ENCODE measurements at places on chromosomes 7 and 10.

DNA sequence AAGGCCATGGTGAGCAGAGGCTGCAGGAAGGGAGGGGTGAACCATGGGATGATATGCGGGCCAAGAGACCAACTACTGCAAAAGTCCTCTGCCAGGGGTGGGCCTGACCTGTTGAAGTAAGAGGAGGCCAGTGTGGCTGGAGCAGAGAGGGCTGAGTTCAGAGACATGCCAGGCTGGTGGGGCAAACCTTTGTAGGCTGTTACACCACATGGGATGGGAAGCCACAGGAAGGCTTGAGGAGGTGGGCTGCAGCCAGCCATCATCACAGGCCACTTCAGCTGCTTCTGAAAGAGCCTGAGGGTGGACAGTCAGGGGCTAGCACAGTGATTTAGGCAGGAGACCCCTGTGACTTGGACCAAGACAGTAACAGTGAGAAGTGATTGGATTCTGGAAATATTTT is 20.3 kb downstream of the CXCL12 start:
- DNase-seq, result no peak

DNA sequence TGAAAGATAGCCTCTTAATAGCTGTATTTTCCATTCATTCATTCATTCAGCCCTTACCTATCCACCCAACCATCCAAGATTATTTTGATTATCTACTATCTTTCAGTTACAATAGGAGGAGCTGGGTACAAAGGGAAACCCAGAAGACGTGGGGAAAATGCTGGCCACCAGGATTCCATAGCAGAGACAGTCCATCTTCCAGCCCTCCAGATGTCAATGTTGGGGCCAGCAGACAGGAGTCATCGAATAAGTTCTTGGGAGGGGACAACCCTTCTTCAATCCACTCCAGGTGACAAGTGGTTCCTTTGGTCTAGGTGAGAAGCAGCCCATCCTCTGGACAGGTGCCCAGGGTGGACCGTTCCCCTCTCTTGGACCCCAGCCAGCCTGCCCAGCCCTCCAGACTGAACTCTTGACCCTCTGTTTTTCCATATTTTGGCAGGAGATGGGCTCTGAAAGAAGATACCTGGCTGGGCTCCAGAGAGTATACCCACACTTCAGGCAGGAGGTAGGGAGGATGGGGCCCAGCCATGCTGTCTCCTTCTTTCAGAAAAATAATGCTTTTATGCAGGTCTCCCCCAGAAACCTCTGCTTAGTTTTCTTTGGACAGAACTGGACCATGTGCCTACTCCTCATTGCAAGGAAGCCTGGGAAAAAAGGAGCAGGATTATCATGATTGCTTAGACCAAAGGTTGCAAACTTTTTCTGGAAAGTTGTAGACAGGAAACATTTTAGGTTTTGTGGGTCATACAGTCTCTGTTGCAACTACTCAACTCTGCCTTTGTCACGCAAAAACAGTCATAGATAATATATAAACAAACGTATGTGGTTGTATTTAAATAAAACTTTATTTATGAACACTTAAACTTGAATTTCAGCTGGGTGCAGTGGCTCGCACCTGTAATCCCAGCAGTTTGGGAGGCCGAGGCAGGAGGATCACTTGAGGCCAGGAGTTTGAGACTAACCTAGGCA is 95.5 kb upstream of the SMNDC1 start:
- no peak for DNase-seq

- DNase-seq, result no peak
These were observed 75.7 kb downstream of the IGF2BP3 start for GRCh38 chr7:23394488-23395171.

- DNase-seq, result no peak
These were observed 171.7 kb downstream of the LSM5 start for GRCh38 chr7:32318300-32319011.

GRCh38 chr10:133528845-133529575 is 1.8 kb downstream of the CYP2E1 start:
- DNase-seq, result no peak

- DNase-seq, result no peak
These were observed 71.0 kb downstream of the SH2D4B start for GRCh38 chr10:80608706-80609105.

DNA sequence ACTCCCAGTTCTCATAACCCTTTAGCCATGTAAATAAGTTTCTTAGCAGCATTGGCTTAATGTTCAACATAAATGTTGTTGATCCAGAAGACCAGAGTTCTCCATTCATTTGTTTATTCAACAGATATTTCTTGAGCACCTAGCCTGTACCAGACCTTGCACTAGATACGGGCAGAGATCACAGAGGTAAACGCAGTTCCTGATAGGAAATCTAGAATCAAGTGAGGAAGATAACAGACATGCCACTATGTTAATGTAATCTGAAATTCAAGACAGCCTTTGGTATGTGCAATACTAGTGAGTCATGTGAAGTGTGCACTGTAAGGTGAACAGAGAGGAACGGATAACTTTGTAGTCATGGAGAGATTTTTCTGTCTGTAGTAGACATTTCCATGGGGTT is 3.0 kb downstream of the BUB3 start:
- no peak for DNase-seq

DNA sequence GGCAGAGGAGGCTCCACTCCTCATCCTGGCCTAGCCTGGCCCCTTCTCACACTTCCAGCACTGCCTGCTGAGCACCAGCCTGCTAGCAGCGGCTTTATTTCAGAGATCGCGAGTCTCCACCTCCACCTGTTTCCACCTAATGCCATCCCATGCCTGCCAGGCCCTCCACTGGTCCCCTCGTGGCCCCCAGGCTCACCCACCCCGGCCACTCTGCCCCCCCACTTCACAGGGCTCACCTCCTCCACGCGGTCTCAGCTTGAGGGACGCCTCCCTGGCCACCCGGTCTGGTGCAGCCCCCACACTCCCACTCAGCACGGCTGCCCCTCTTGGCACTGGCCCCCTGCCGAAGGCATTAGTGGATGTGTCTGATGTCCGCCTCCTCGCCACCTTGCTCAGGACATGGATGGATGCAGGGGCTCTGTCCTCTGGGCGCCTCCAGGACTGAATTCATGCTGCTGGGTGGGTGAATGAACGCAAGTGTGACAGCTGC is 3.8 kb upstream of the NKX6-2 start:
- no peak for DNase-seq

DNA sequence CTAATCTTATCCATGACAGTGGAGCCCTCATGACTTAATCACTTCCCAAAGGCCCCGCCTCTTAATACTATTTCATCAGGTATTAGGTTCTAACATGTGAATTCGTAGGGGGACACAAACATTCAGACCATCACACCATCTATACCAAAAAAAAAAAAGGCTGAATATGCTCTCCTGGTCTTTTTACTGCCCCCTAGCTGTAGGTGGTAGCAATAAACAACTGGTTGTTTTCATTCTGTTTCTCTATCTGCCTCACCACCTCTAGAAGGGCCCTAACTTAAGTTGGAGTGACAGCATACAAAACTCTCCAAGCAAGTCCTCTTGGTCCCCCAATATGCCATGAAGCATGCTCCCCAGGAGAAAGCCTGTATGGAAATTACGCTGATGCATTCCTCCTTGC is 94.1 kb downstream of the GRM8 start:
- no peak for DNase-seq

GRCh38 chr10:53536322-53536721 is 763.7 kb upstream of the MBL2 start:
- DNase-seq, result no peak

GRCh38 chr10:74983383-74983782 is 128.1 kb upstream of the SAMD8 start:
- DNase-seq, result no peak

- DNase-seq, result no peak
These were observed 6.2 kb upstream of the PIK3CG start for GRCh38 chr7:106858618-106859532.

DNA sequence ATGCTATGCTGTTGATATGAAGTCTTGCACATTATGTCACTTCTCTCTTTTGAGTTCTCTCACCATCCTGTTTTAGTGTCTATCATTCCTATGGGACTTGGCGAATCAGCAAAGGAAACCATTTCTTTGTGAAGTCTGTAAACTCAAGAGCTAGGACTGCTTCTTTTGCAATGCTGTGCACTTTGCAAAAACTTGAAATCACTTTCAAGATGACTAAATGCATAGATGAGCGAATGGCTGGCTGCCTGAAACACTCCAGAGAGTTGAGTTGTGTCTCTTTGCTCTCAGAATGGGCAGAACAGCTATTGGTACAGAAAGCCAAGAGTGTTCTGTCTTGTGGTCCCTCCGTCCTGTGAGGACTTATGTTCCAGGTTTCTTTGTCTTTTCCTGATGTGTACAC is 18.3 kb upstream of the ELMO1 start:
- DNase-seq, result no peak

DNA sequence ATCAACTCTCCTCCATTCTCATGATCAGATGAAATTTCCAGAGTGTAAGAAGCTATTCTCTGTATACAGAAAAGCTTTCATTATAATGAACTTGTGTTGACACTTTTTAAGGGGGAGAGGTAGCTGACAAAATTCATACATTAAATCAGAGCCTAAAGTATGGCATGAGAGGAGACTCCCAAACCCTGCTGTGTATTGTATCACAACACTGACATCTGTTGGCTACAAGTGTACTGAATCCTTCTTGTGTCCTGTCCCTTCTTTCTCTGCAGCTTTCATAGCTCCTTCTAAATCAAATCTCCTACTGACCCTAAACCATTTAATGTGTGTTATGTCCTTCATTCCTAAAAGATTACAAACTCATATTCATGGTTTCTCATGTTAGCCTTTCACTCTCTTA is 70.9 kb downstream of the GCC1 start:
- DNase-seq, result peak; percentile 10

- no peak for DNase-seq
These were observed 252.2 kb upstream of the PLXNA4 start for GRCh38 chr7:132828502-132828901.

GRCh38 chr10:43676331-43676730 is 27.6 kb upstream of the ZNF32 start:
- no peak for DNase-seq

DNA sequence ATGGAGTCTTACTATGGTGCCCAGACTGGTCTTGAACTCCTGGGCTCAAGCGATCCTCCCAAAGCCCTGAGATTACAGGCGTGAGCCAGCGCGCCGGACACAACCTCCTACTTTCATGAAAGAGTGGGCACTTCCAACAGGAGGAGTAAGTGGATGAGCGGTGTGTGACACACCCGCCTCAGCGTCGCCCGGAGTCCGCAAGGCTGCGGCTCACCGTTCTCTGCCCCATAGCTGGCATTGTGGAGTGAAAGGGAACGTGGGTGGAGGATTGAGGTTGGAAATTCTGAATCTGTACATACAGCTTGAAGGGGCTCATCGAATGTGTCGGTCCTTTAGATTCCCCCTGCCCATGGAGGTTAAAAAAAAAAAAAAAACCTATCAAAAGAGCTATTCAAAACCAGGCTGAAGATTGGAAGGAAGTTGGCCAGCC is 524 bp upstream of the PRXL2A start:
- DNase-seq, result no peak

DNA sequence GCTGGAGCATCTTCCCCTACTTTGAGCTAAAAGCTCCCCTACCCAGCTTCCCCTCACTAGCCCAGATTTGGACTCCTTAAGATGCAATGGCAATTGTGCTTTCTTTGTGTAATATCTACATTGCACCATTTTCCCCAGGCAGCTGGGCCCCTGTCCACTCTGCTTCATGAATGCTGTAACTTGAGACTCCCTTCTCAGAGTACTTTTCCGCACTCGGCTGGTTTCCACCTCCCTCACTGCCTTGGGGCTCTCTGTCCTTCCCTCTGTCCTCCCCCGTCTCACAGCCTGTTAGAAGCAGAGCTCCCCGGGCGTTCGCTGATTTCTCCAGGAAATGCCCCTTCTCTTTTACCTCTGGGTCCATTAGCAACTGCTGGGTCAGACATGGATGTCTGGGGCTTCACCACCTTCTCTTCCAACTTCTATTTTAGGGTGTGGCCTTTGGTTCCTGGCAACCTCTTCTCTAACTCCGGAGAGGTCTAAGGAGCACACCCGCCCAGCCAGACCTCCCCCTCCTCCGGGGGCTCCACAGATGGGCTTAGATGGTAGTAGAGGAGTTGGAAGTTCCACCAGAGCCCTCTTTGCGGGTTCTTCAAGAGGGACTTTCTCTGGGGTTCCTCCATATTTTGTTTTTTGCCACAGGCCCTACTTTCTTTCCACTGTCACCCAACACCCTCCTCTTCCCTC is 2.9 kb upstream of the TMEM72 start:
- DNase-seq, result peak; percentile 34

- no peak for DNase-seq
These were observed 42.1 kb upstream of the GPR26 start for GRCh38 chr10:123624086-123624485.

GRCh38 chr7:41007811-41008210 is 695.1 kb downstream of the INHBA start:
- DNase-seq, result no peak

GRCh38 chr10:14654821-14655382 is 119.8 kb downstream of the FAM107B start:
- DNase-seq, result no peak

- no peak for DNase-seq
These were observed 114.8 kb upstream of the TCF7L2 start for GRCh38 chr10:112835217-112835715.

DNA sequence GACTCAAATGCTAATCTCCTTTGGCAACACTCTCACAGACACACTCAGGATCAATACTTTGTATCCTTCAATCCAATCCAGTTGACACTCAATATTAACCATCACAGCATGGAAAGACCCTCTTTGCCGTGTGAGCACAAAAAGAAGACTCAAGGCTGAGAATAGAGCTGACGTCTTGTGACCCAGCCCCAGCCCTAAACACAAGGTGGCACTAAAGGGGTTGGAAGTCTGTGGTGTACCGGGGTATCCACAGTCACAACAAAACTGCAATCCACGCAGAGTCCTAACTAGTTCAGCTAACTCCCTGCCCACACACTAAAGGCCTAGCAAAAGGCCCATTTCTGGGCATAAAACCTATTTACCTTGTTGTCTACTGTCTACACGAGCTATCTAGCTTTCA is 200.1 kb downstream of the ACTR3B start:
- no peak for DNase-seq
